ENCODE measurements at places on chromosomes 3 and 15.

GRCh38 chr3:52554026-52554755, 17.8 kb downstream of the UQCC5 start:
- no peak overlapping the region for H3K27ac ChIP-seq
- DNase-seq = no peak
- H3K36me3 ChIP-seq = peaks cover 24% of the 10 kb centered on the region

- DNase-seq = peak; percentile 30
- peak overlapping the region; percentile 68 for H3K27ac ChIP-seq
- peaks cover 5% of the 10 kb centered on the region for H3K36me3 ChIP-seq
- peak overlapping the region; percentile 96 for H3K4me3 ChIP-seq
- peaks cover 35% of the 10 kb centered on the region for H3K4me1 ChIP-seq
- H3K27me3 ChIP-seq = peaks cover 22% of the 10 kb centered on the region
These were observed 6.5 kb downstream of the TPM1 start for GRCh38 chr15:63048776-63049665.

- no peak overlapping the region for H3K27ac ChIP-seq
- peaks cover 8% of the 10 kb centered on the region for H3K4me1 ChIP-seq
- no peaks in the 10 kb centered on the region for H3K36me3 ChIP-seq
- H3K4me3 ChIP-seq = no peak overlapping the region
These were observed 532.5 kb upstream of the KCNMB2 start for GRCh38 chr3:178003756-178004155.

GRCh38 chr3:139227827-139228226, 116.0 kb upstream of the MRPS22 start:
- no peaks in the 10 kb centered on the region for H3K36me3 ChIP-seq
- no peak overlapping the region for H3K27ac ChIP-seq
- H3K4me1 ChIP-seq = no peaks in the 10 kb centered on the region
- peaks cover 2% of the 10 kb centered on the region for H3K27me3 ChIP-seq
- no peak overlapping the region for H3K4me3 ChIP-seq

- no peak overlapping the region for H3K27ac ChIP-seq
- H3K4me3 ChIP-seq = no peak overlapping the region
- no peak for DNase-seq
- no peaks in the 10 kb centered on the region for H3K36me3 ChIP-seq
- no peaks in the 10 kb centered on the region for H3K27me3 ChIP-seq
- peaks cover 6% of the 10 kb centered on the region for H3K4me1 ChIP-seq
These were observed 28.4 kb downstream of the P3H2 start for GRCh38 chr3:190092250-190092649.

GRCh38 chr15:71666763-71667620, 143.4 kb upstream of the NR2E3 start:
- no peaks in the 10 kb centered on the region for H3K36me3 ChIP-seq
- peaks cover 8% of the 10 kb centered on the region for H3K4me1 ChIP-seq
- H3K27me3 ChIP-seq = no peaks in the 10 kb centered on the region
- H3K4me3 ChIP-seq = no peak overlapping the region

DNA sequence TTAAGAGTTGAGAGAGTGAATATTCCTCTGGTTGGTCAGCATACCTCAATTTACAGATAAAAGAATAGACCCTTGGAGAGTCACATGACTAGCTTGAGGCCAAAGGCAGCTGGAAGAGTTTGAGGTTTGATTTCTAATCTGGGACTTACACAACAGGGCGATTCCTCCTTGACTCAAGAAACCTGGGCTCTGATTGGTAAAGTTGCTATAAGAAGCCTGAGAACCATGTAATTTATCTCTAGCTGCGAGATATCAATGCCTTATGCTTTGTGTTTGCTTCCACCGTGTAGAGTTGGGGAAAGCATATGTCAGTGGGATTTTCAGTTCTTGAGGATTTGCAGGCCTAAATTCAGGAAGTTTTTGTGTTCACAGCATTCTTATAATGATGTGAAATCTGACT, 206.0 kb downstream of the KLHL25 start:
- peaks cover 21% of the 10 kb centered on the region for H3K36me3 ChIP-seq
- peak overlapping the region; percentile 27 for H3K27ac ChIP-seq
- H3K27me3 ChIP-seq = peaks cover 3% of the 10 kb centered on the region
- H3K4me3 ChIP-seq = peak overlapping the region; percentile 73

DNA sequence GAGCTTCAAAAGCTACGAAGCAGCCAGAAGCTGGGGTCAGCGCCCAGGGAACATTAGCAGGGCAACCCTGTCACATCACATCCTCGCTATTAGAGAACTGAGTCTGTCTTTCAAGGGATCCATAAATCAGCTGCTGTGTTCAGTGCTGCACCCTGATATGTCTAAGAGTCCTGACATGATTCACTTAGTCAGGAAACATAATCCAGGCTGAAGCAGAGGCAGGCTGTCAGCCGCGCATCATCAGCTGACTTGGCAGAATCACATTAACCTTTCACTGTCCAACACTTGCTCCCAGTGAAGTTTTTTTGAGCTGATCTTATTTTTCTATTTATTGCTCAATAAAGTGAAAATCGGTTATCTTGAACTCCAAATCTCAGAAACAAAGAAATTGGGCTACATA, 23.5 kb downstream of the MYH15 start:
- DNase-seq = no peak
- no peaks in the 10 kb centered on the region for H3K4me1 ChIP-seq
- no peak overlapping the region for H3K4me3 ChIP-seq

- H3K36me3 ChIP-seq = no peaks in the 10 kb centered on the region
- H3K27ac ChIP-seq = no peak overlapping the region
- H3K27me3 ChIP-seq = no peaks in the 10 kb centered on the region
- DNase-seq = no peak
- H3K4me1 ChIP-seq = no peaks in the 10 kb centered on the region
These were observed 335.1 kb upstream of the DCBLD2 start for GRCh38 chr3:99236576-99236975.

- no peaks in the 10 kb centered on the region for H3K36me3 ChIP-seq
- no peak overlapping the region for H3K27ac ChIP-seq
- H3K4me3 ChIP-seq = no peak overlapping the region
- H3K27me3 ChIP-seq = no peaks in the 10 kb centered on the region
- no peaks in the 10 kb centered on the region for H3K4me1 ChIP-seq
- DNase-seq = no peak
These were observed 98.1 kb downstream of the ZPLD1 start for GRCh38 chr3:102532901-102533300.

- H3K4me1 ChIP-seq = no peaks in the 10 kb centered on the region
- H3K27ac ChIP-seq = no peak overlapping the region
- H3K36me3 ChIP-seq = no peaks in the 10 kb centered on the region
- H3K4me3 ChIP-seq = no peak overlapping the region
- no peak for DNase-seq
- H3K27me3 ChIP-seq = peaks cover 3% of the 10 kb centered on the region
These were observed 772.3 kb downstream of the SI start for GRCh38 chr3:164306042-164306441.

DNA sequence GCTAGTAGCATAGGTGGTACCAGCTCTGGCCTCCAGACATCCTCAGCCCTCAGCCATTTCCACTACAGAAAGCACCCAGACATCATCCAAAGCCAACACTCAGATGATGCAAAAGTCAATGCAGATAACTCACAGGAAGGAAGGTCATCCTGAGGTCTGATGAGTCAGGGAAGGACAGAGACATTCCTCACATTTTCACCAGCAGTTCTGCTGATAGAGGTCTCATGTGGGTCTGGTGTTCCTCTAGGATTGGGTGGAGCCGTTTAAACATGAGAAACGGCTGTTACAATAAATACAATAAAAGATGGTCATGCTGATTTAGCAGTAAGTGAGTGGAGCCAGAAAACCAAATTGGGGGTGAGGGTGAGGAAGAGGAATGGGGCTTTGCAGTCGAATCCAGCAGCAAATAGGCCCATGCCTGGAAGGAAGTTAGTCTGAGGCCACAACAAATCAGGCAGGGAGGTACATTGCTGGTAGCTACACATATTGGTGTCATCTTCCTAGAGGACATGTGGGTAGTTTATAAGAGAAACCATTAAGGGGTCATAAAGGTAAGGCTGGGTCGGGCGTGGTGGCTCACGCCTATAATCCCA, 33.3 kb upstream of the FLNB start:
- peak overlapping the region; percentile 27 for H3K27ac ChIP-seq
- no peak for DNase-seq
- H3K4me3 ChIP-seq = no peak overlapping the region
- peaks cover 34% of the 10 kb centered on the region for H3K4me1 ChIP-seq

GRCh38 chr3:6491768-6492167, 369.1 kb upstream of the GRM7 start:
- no peak for DNase-seq
- H3K27me3 ChIP-seq = peaks cover 3% of the 10 kb centered on the region

DNA sequence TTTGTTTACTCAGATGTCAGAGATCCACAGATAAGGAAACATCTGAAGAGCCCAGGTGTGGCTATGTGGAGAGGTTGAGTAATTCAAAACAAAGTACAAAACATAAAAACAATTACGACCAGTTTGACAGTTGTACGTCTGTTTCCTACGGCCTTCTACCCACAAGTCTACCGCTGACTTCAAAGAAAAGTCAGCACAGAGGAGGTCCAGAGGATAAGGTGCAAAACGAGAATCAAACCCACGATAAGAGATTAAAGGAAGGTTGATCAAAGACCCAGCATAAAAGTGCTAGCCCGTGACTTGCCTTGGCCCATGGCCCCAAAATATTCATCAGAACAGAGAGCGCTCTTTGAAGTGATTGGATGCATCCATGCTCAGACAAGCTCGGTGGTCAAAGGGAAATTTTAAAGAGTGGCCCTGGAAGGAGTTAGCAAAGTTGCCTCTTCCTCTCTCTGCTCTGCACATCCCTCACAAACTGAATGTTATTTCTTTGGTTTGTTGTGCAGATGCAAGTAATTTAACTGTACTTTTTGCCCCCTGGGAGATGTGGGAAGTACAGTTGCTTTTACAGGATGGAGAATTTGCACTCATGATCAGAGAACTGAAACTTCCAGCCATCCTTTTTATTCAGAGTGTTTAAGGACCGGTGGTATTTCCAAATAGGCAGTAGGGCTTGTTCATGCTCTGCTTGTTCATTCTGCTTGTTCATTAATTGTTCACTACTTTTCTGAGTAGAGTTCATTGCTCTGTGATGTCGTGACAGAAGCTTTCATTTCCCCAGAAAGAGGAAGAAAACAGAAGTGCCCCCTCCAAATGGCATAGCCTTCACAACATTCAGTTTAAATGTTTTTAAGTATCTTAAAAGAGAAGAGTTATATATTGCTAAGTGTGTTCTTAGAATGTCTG, 31.1 kb downstream of the MME start:
- no peak overlapping the region for H3K27ac ChIP-seq
- DNase-seq = no peak
- H3K4me1 ChIP-seq = no peaks in the 10 kb centered on the region

GRCh38 chr3:195568630-195569029, 15.1 kb downstream of the APOD start:
- H3K27ac ChIP-seq = no peak overlapping the region
- no peaks in the 10 kb centered on the region for H3K36me3 ChIP-seq
- DNase-seq = no peak
- H3K4me3 ChIP-seq = no peak overlapping the region
- H3K27me3 ChIP-seq = no peaks in the 10 kb centered on the region

GRCh38 chr3:100048248-100048647, 66.1 kb downstream of the FILIP1L start:
- H3K4me1 ChIP-seq = peaks cover 17% of the 10 kb centered on the region
- H3K36me3 ChIP-seq = no peaks in the 10 kb centered on the region
- H3K27me3 ChIP-seq = no peaks in the 10 kb centered on the region
- H3K4me3 ChIP-seq = no peak overlapping the region
- no peak for DNase-seq

- no peak overlapping the region for H3K4me3 ChIP-seq
- peaks cover 2% of the 10 kb centered on the region for H3K27me3 ChIP-seq
- H3K4me1 ChIP-seq = peaks cover 14% of the 10 kb centered on the region
These were observed 46.2 kb downstream of the TBL1XR1 start for GRCh38 chr3:177150970-177151627.

DNA sequence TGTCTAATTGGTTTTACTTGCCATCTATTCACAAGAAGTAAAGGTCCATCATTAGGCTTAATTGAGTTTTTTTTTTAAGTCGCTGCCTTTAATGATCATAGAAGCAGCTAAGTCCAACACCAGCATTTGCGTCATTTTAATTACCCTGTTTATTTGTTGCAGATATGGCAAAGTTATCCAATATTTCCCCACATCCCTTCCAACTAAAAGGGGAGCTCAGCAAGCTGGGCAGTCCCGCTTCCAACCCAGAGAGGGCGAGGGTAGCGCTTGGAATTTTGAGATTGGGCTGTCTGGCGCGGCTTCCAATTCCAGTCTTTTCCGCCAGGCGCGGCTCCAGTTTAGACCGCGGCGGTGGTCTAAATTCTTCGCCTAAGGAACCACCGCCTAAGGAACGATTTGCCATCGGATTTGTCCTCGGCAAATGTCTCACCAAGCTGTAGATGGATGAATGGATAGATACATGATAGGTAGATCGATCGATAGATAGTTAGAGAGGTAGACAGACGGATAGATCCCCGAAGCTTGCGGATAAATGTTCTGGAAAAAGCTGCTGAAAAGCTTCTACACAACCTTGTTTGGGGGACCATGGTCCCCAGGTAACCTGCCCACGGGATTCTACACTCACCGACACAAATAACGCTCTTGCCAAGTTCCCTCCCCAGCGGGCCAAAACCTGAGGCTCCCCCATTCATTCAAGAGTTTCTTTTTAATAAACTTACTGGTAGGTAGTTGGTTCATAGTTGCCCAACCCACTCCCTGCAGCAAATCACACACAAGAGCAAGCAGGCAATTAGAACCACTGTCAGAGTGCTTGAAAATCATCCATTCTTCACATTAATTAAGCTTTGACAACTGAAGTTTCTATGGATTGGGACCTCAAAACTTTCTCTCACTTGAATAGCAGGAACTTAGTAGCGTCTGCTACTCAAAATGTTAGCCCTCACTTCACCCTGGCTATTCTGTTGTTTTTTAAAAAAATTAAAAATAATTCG, 49.1 kb downstream of the ZIC4 start:
- no peaks in the 10 kb centered on the region for H3K36me3 ChIP-seq
- H3K27ac ChIP-seq = no peak overlapping the region
- peaks cover 40% of the 10 kb centered on the region for H3K27me3 ChIP-seq
- peaks cover 42% of the 10 kb centered on the region for H3K4me1 ChIP-seq
- H3K4me3 ChIP-seq = peak overlapping the region; percentile 34
- DNase-seq = peak; percentile 71

GRCh38 chr3:195769551-195769950, 42.2 kb downstream of the MUC4 start:
- peaks cover 8% of the 10 kb centered on the region for H3K36me3 ChIP-seq
- H3K4me3 ChIP-seq = no peak overlapping the region
- no peak overlapping the region for H3K27ac ChIP-seq
- no peak for DNase-seq

DNA sequence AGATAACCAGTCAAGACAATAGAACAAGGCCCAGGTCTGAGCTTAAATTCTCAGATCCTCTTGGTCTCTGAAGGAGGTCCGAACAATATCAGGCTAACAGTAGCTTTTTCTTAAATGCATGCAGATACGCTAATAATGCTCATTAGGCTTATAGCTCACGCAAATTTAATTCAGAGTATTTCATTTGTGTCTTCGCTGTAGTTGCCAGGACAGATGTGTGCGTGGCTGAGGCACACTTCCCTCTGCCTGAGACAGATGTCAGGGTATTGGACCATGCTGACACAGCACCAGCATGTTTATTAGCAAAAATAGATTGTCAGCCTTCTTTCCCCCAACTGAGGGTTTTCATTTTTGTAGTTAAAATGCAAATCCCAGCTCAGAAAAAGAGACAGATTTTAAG, 102.9 kb upstream of the BFSP2 start:
- peaks cover 4% of the 10 kb centered on the region for H3K36me3 ChIP-seq
- no peak overlapping the region for H3K27ac ChIP-seq
- H3K4me3 ChIP-seq = no peak overlapping the region
- H3K27me3 ChIP-seq = no peaks in the 10 kb centered on the region

- H3K4me1 ChIP-seq = peaks cover 8% of the 10 kb centered on the region
- no peak overlapping the region for H3K27ac ChIP-seq
- H3K36me3 ChIP-seq = no peaks in the 10 kb centered on the region
- peaks cover 1% of the 10 kb centered on the region for H3K27me3 ChIP-seq
- no peak overlapping the region for H3K4me3 ChIP-seq
These were observed 12.2 kb upstream of the C3orf52 start for GRCh38 chr3:112074006-112074405.

GRCh38 chr3:195114786-195115599, 156.0 kb downstream of the XXYLT1 start:
- no peak overlapping the region for H3K27ac ChIP-seq
- H3K36me3 ChIP-seq = peaks cover 5% of the 10 kb centered on the region
- peaks cover 44% of the 10 kb centered on the region for H3K4me1 ChIP-seq
